ENCODE measurements at places on chromosomes 7 and 10. TPM values are rescaled to one million over a fixed set of nuclear protein-coding genes. Genes with fewer than 3 reads are reported as not detected.

Gene CELF2
- 0.44 TPM for total RNA-seq

- no peaks in the 10 kb centered on the region for H3K27me3 ChIP-seq
- DNase-seq: no peak
- no peaks in the 10 kb centered on the region for H3K36me3 ChIP-seq
- no peak overlapping the region for H3K27ac ChIP-seq
- no peak overlapping the region for H3K4me3 ChIP-seq
Measured at GRCh38 chr10:48414778-48415177, 108.3 kb downstream of the MAPK8 start.

- H3K27me3 ChIP-seq: no peaks in the 10 kb centered on the region
- no peak overlapping the region for H3K27ac ChIP-seq
- H3K4me3 ChIP-seq: no peak overlapping the region
- H3K4me1 ChIP-seq: peaks cover 5% of the 10 kb centered on the region
- DNase-seq: no peak
- no peaks in the 10 kb centered on the region for H3K36me3 ChIP-seq
Measured at GRCh38 chr10:101575580-101576210, 12.4 kb downstream of the POLL start.

DNA sequence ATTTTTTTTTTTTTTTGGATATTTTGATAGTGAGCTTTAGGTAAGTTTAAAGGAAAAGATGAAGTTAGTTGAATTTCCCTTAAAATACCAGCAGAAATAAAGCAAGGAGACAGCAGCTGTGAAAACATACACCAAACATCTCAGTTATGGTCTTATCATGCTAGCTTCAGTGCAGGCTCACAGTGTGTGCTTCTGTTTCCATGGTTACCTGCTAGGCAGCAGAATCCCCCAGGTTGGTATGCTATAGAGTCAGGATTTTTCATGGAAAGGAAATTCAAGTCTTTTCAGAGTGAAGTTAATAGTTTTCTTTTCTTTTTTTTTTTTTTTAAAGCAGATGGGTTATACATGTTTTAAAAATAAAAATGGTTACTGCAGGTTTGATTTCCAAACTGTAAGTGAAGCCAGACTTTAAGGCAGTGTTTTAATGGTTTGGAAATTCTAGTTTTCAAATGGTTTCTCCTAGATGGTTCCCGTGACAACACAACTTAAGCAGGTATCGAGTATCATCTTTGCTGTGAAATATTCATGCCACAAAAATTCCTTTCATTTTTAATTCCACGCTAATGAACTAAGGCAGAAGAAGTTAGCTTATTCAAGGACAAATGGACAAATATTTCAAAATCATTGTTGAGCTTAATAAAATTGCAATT lies 230.9 kb downstream of the BICC1 start:
- H3K27ac ChIP-seq: no peak overlapping the region
- no peaks in the 10 kb centered on the region for H3K36me3 ChIP-seq
- H3K27me3 ChIP-seq: no peaks in the 10 kb centered on the region
- no peak overlapping the region for H3K4me3 ChIP-seq
- DNase-seq: no peak

DNA sequence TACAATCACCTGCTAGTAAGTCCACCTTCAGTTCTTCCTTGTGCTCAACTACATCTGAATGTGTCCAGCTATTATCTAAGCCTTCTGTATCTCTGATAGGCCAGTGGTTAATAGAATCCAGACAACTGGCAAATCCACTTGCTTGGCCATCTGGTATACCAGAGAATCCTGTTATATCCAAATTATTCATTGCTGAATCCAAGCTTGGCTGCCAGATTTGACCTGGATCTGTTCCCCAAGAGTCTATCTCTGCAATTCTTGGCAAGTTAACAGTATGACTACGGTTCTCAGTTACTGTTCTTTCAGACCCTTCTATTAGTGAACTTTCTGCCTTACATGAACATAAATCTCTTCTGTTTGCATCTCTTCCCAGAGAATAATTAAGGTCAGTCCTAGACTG lies 154.6 kb upstream of the TARP start:
- no peaks in the 10 kb centered on the region for H3K36me3 ChIP-seq
- no peak overlapping the region for H3K4me3 ChIP-seq
- no peaks in the 10 kb centered on the region for H3K4me1 ChIP-seq
- no peak for DNase-seq
- H3K27ac ChIP-seq: no peak overlapping the region

DNA sequence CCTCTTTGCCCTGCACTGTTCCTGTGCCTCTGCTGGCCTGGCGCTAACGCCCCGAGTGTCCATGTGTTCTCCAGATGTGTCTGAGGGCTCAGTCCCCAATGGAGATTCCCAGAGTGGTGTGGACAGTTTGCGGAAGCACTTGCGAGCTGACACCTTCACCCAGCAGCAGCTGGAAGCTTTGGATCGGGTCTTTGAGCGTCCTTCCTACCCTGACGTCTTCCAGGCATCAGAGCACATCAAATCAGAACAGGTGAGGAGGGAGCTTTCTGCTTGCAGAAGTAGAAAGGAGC lies 60.9 kb downstream of the PAX2 start:
- H3K27ac ChIP-seq: no peak overlapping the region
- no peak for DNase-seq
- no peaks in the 10 kb centered on the region for H3K27me3 ChIP-seq

DNA sequence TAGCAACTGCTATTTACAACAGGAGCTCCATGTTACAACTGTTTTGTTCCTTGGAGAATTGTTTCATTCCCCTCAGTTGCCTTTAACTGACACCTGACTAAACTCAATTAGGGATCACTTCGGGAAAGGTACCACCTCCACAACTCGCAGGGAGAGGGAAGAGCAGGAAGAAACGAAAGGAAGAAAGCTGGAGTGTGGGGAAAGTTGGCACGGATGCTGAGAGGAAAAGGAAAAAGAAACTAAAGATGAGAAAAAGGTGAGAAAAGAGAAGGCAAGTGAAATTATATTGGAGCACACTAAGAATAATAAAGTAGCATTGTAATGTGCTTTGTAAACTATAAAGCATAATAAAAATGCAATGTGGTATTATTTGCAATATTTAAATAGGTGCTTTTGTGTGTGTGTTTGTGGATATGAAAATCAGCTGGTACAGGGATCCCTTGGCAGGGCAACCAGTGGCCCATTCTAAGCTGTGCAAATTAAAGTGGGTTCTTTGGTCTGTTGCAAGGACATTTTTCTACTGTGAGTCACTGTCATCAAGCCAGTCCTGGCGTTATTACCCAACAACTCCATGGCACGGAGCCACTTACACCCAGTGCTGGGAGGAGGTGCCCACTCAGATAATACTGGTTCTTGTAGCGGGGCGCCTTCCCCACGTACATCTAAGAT lies 45.9 kb downstream of the HIPK2 start:
- peak; percentile 87 for DNase-seq
- H3K4me1 ChIP-seq: peaks cover 33% of the 10 kb centered on the region
- no peaks in the 10 kb centered on the region for H3K36me3 ChIP-seq
- no peaks in the 10 kb centered on the region for H3K27me3 ChIP-seq
- peak overlapping the region; percentile 48 for H3K4me3 ChIP-seq

DNA sequence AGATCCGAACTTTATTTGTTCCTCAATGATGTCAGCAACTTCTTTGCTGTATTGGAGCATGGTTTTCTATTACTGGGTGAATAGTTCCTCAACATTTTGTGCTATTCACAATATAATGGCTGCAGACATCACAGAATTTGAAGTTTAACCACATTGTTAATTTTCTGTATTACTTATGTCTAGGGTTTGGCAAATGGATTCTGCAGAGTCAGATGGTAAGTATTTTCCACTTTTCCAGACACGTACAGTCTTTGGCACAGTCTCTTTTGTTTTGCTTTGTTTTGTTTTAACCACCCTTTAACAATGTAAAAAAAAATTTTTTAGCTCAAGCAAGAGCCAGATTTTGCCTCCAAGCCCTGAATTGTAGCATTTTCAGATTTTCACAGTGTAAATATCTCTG lies 36.8 kb upstream of the FOXK1 start:
- no peak overlapping the region for H3K4me3 ChIP-seq
- peaks cover 8% of the 10 kb centered on the region for H3K4me1 ChIP-seq
- no peaks in the 10 kb centered on the region for H3K27me3 ChIP-seq
- H3K36me3 ChIP-seq: no peaks in the 10 kb centered on the region

DNA sequence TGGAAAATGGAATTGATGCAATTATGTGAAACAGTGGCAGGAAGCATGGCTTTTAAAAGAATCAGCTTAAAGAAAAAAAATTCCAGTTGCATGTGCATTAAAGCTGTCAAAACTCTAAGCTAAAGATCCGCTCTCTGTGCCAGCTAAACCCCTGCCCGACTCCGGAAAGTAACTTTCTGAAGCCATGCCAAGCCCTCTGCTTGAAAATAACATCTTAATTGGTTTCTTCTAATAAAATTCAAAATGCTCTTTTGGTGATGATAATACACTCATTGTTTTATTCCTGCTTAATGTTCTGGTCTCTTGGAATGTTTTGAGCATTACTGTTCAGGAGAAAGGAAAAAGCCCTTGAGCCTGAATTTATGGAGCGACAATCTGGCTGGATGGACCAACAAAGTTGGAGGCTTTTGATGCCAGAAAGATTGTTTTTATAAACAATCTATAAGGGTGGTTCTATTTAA lies 11.7 kb downstream of the SEMA3C start:
- no peak overlapping the region for H3K4me3 ChIP-seq
- DNase-seq: no peak
- H3K4me1 ChIP-seq: peaks cover 84% of the 10 kb centered on the region
- no peaks in the 10 kb centered on the region for H3K27me3 ChIP-seq
- H3K36me3 ChIP-seq: peaks cover 15% of the 10 kb centered on the region
- peak overlapping the region; percentile 87 for H3K27ac ChIP-seq

DNA sequence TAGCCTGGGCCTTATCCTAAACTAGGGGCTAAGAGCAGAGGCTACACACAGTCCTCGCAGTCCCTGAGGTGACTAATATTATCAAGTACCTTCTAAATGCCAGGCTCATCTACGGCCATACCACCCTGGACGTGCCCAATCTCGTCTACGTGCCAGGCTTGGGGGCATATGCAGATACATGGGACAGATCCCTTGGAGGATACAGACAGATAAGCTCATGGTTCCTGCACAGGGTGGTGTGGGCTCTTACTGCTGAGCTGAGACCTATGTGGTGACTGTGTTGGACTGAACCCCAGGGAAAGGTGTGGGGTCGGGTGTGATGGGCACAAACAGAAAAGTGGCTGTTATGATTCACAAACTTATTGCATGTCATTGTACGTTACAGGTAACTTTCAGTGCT lies 268.4 kb upstream of the NEBL start:
- H3K4me3 ChIP-seq: no peak overlapping the region
- H3K4me1 ChIP-seq: peaks cover 55% of the 10 kb centered on the region
- H3K27ac ChIP-seq: peak overlapping the region; percentile 73
- no peaks in the 10 kb centered on the region for H3K27me3 ChIP-seq
- no peak for DNase-seq
- H3K36me3 ChIP-seq: peaks cover 2% of the 10 kb centered on the region

- H3K4me1 ChIP-seq: no peaks in the 10 kb centered on the region
- H3K27ac ChIP-seq: no peak overlapping the region
- H3K36me3 ChIP-seq: no peaks in the 10 kb centered on the region
Measured at GRCh38 chr10:75935240-75935639, 503.8 kb downstream of the LRMDA start.

- no peaks in the 10 kb centered on the region for H3K36me3 ChIP-seq
- H3K27me3 ChIP-seq: no peaks in the 10 kb centered on the region
- H3K27ac ChIP-seq: no peak overlapping the region
Measured at GRCh38 chr10:31630861-31631567, 297.6 kb downstream of the ARHGAP12 start.

- no peaks in the 10 kb centered on the region for H3K36me3 ChIP-seq
- DNase-seq: no peak
- H3K4me1 ChIP-seq: no peaks in the 10 kb centered on the region
- H3K27ac ChIP-seq: no peak overlapping the region
- H3K4me3 ChIP-seq: no peak overlapping the region
- H3K27me3 ChIP-seq: no peaks in the 10 kb centered on the region
Measured at GRCh38 chr7:134730411-134730829, 49.0 kb upstream of the CALD1 start.

DNA sequence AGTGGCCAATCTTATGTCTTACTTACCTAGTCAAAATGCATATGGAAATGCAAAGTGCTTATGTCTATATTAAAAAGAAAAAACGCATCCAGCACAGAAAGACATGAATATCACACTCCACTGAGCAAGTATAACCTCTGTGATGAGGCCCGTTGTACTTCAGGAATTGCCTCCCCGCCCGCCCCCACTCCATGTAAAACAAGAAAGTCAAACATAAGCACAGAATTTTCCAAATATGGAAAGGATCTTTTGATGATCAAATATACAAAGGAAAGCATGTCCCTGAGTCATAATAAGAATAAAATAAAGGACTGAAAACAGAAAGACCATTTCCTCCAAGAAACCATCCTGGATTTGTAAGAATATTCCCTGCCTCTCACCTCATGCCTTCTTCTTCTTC lies 229.1 kb downstream of the BAMBI start:
- no peaks in the 10 kb centered on the region for H3K4me1 ChIP-seq
- DNase-seq: no peak
- no peak overlapping the region for H3K27ac ChIP-seq
- H3K4me3 ChIP-seq: no peak overlapping the region
- H3K27me3 ChIP-seq: no peaks in the 10 kb centered on the region
- H3K36me3 ChIP-seq: no peaks in the 10 kb centered on the region

Gene SLC35B4
- 21.6 TPM for total RNA-seq

DNA sequence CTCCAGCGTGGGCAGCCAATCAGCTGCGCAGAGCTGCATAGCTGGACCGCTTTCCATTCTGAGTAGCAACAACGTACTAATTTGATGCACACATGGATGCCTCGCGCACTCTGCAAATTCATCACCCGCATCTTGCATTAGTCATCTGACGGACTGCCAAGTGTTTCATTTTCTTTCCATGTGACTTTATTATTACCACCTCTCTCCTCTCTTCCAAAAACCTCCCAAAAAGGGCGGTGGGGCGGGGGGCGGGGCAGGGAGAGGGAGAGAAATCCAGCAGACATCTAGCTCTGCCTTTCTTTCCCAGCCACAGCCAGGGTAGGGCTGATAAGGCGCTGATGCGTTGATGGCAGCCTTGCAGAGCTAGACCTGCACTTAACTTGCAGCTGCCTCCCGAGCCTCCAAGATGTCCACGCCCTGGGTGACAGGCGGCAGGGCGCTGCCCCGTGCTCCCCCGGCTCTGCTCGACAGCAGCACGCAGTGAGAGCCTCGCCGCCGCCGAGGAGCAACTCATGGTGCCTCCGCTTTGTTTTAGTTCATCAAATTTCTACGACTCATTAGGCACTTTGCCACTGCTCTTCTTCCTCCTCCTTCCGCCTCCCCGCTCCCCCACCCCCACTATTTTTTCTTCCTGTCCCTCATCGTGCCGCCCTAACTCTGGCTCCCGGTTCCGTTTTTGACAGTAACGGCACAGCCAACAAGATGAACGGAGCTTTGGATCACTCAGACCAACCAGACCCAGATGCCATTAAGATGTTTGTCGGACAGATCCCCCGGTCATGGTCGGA lies 147.3 kb downstream of the CELF2 start:
- H3K4me1 ChIP-seq: no peaks in the 10 kb centered on the region
- no peak overlapping the region for H3K27ac ChIP-seq
- H3K4me3 ChIP-seq: no peak overlapping the region
- H3K27me3 ChIP-seq: peaks cover 2% of the 10 kb centered on the region

Gene GPR26
- not detected for total RNA-seq

GRCh38 chr7:148633761-148634160 lies 43.2 kb downstream of the C7orf33 start:
- no peaks in the 10 kb centered on the region for H3K36me3 ChIP-seq
- no peak overlapping the region for H3K27ac ChIP-seq
- no peaks in the 10 kb centered on the region for H3K4me1 ChIP-seq
- peaks cover 2% of the 10 kb centered on the region for H3K27me3 ChIP-seq
- no peak for DNase-seq
- H3K4me3 ChIP-seq: no peak overlapping the region

Gene TRPV6
- total RNA-seq: not detected

All from Panc1 (cell line).